ENCODE measurements at places on chromosomes 5 and 9. TPM values are rescaled to one million over a fixed set of nuclear protein-coding genes. Genes with fewer than 3 reads are reported as not detected.

The NIM1K gene
- 1.1 TPM for total RNA-seq

The SCGB3A2 gene
- total RNA-seq: not detected

The SPTLC1 gene
- 82.5 TPM for total RNA-seq

The SWI5 gene
- 59.8 TPM for total RNA-seq

The ADCY2 gene
- total RNA-seq: not detected

The PCDHGA2 gene
- total RNA-seq: 5.8 TPM

The PCDHB9 gene
- total RNA-seq: not detected

The ZBTB26 gene
- 2.5 TPM for total RNA-seq

The FAM193B gene
- 24.9 TPM for total RNA-seq

The HRH2 gene
- total RNA-seq: not detected

The ORM1 gene
- not detected for total RNA-seq

The SVEP1 gene
- total RNA-seq: 110 TPM

The PRSS3 gene
- 8.1 TPM for total RNA-seq

The SMIM3 gene
- total RNA-seq: 71.0 TPM

The SPINK6 gene
- not detected for total RNA-seq

The PLAC8L1 gene
- total RNA-seq: not detected

The NAIF1 gene
- total RNA-seq: 6.5 TPM

The PCDHGA1 gene
- 0.54 TPM for total RNA-seq

The ENTPD8 gene
- total RNA-seq: not detected

The CA9 gene
- 8.3 TPM for total RNA-seq

The EXOSC2 gene
- total RNA-seq: 23.0 TPM

The F2RL2 gene
- 2.9 TPM for total RNA-seq

The SPATA9 gene
- not detected for total RNA-seq

The PCDHGB7 gene
- 7.8 TPM for total RNA-seq

The SLC6A18 gene
- not detected for total RNA-seq

The NACC2 gene
- total RNA-seq: 35.7 TPM

All from cardiac atrium fibroblast (primary cell).